ENCODE measurements at places on chromosomes 7 and 10.

- no peaks in the 10 kb centered on the region for H3K4me1 ChIP-seq
- DNase-seq, result no peak
- H3K27ac ChIP-seq, result no peak overlapping the region
- no peaks in the 10 kb centered on the region for H3K36me3 ChIP-seq
Measured at GRCh38 chr10:58177362-58177947, 90.2 kb downstream of the IPMK start.

GRCh38 chr10:7908541-7909210, 90.4 kb downstream of the TAF3 start:
- peaks cover 24% of the 10 kb centered on the region for H3K4me1 ChIP-seq
- no peak overlapping the region for H3K27ac ChIP-seq

DNA sequence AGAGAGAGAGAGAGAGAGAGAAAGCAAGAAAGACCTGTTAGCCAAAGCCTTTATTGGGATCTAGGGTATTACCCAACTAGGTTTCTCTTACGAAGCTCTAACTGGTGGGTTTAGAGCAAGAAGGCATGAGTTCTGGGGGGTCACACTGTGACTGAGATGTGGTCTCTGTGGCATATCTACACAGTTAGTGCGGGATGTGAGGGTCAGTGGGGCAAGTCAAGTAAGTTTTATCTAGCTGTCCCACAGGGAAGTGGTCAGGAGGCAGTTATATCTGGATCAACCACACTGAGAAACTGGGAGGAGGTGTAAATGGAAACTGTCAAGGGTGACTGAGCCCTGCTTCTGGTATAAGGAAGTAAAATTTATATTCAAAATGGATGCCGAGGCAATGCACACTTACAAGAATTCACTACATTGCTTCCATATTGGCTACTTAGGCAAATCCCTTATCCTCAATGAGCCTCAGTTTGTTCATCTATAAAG, 331.6 kb upstream of the HPS1 start:
- no peak overlapping the region for H3K27ac ChIP-seq
- H3K36me3 ChIP-seq, result no peaks in the 10 kb centered on the region
- no peak for DNase-seq
- H3K4me3 ChIP-seq, result no peak overlapping the region
- H3K27me3 ChIP-seq, result no peaks in the 10 kb centered on the region

- H3K4me3 ChIP-seq, result no peak overlapping the region
- no peak overlapping the region for H3K27ac ChIP-seq
- peaks cover 3% of the 10 kb centered on the region for H3K27me3 ChIP-seq
- no peak for DNase-seq
Measured at GRCh38 chr10:69874449-69874848, 72.7 kb downstream of the COL13A1 start.

GRCh38 chr10:59631882-59632807, 77.5 kb downstream of the SLC16A9 start:
- H3K4me1 ChIP-seq, result no peaks in the 10 kb centered on the region
- no peak overlapping the region for H3K4me3 ChIP-seq
- no peaks in the 10 kb centered on the region for H3K36me3 ChIP-seq
- no peak overlapping the region for H3K27ac ChIP-seq
- DNase-seq, result no peak

DNA sequence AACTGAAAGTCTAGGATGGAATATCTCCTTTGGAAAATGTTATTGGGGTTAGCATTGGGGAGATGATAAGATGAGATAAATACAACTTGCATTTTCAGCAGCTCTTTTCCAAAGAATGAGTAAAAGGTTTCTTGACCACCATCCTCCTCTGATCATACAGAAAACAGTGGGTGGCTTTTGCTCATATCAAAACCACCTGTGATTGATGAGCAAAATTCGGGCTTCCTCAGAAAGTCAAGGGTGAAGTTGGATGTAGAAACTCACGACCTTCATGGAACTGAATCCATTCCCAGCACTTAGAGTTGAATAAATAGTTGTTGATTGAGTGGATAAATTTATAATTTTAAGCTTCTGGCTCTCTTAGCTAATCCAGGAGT, 158.4 kb downstream of the DNAJB6 start:
- H3K27ac ChIP-seq, result peak overlapping the region; percentile 20
- DNase-seq, result no peak
- no peak overlapping the region for H3K4me3 ChIP-seq
- peaks cover 19% of the 10 kb centered on the region for H3K27me3 ChIP-seq

All from activated naive CD8-positive, alpha-beta T cell treated with anti-CD3 and anti-CD28 coated beads for 36 hours (primary cell).